ENCODE measurements at places on chromosomes 16 and 17. TPM values are rescaled to one million over a fixed set of nuclear protein-coding genes. Genes with fewer than 3 reads are reported as not detected.

The ESRP2 gene
- total RNA-seq: 0.48 TPM

The CHTF18 gene
- total RNA-seq: 122 TPM

The C17orf113 gene
- 0.08 TPM for total RNA-seq

The PAM16 gene
- 73.8 TPM for total RNA-seq

The IQCK gene
- total RNA-seq: 3.9 TPM

The CENPN gene
- 52.7 TPM for total RNA-seq

The TSNAXIP1 gene
- 0.84 TPM for total RNA-seq

All from activated CD8-positive, alpha-beta memory T cell treated with anti-CD3 and anti-CD28 coated beads for 36 hours (primary cell).